ENCODE measurements at places on chromosomes 6 and 20. TPM values are rescaled to one million over a fixed set of nuclear protein-coding genes. Genes with fewer than 3 reads are reported as not detected.

- no peak overlapping the region for H3K4me3 ChIP-seq
- H3K36me3 ChIP-seq, result no peaks in the 10 kb centered on the region
- H3K27ac ChIP-seq, result peak overlapping the region; percentile 81
- H3K4me1 ChIP-seq, result peaks cover 25% of the 10 kb centered on the region
Measured at GRCh38 chr20:17825252-17825959, 125.6 kb downstream of the BANF2 start.

DNA sequence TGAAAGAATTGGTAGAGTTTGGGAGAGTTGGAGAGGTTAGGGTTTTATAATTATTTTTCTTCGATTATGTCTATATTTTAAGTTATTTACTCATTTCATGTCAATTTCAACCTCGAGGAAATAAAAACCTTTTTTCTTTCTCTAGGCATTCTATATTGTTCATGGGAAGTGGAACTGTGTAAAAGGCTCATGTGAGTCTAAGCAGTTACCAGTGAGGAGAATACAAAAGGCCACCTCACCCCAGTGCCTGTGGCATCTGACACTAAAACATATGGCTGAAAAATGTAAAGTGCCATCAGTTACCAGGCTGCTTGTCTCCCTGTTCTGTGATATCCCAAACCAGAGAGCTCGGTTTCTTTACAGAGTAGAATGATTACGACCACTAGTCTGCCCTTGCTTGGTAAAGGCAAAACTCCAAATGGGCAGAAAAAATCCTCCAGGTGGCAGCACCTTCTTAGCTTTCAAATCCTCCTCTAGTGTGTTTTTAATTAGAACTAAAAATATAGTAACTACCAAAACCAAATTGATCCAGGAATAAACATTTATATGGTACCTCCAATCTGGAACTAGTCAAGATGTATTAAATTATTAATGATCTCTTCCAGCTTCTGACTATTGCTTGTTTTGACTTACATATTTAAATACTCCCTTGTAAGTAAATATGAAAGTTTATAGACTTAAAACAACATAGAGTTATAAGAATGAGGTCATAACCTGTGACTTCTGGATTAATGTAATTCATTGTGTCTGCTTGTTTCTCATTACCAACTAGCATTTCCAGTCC is 122.6 kb upstream of the MCHR2 start:
- no peak overlapping the region for H3K27ac ChIP-seq
- H3K36me3 ChIP-seq, result no peaks in the 10 kb centered on the region
- peak; percentile 65 for DNase-seq
- peaks cover 2% of the 10 kb centered on the region for H3K27me3 ChIP-seq
- no peaks in the 10 kb centered on the region for H3K4me1 ChIP-seq
- H3K4me3 ChIP-seq, result no peak overlapping the region

Gene ME1
- total RNA-seq, result 1.9 TPM

GRCh38 chr20:40565682-40566040 is 123.4 kb downstream of the MAFB start:
- DNase-seq, result no peak
- H3K27me3 ChIP-seq, result no peaks in the 10 kb centered on the region
- no peak overlapping the region for H3K4me3 ChIP-seq
- peaks cover 3% of the 10 kb centered on the region for H3K4me1 ChIP-seq

GRCh38 chr20:1676650-1677049 is 19.1 kb upstream of the SIRPG start:
- no peaks in the 10 kb centered on the region for H3K27me3 ChIP-seq
- DNase-seq, result no peak
- no peaks in the 10 kb centered on the region for H3K36me3 ChIP-seq
- no peaks in the 10 kb centered on the region for H3K4me1 ChIP-seq
- H3K27ac ChIP-seq, result no peak overlapping the region
- no peak overlapping the region for H3K4me3 ChIP-seq

DNA sequence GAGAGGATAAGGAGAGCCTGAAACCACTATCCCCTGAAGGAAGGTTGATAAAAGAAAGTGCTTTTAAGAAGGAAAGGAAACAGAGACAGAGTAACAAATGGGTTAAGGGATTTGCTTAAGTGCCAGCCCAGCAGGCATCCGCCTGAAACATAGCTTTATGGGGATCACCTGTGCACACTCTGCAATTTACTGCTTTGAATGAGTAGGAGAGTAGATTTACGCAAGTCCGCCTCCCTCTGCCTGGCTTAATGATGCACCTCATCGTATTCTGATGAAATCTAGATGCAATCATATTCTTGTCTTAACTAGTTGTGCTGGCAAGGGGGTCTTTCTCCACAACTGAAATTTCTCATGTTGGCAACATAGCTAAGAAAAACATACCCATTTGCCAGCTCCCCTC is 101.1 kb upstream of the ID4 start:
- no peak overlapping the region for H3K27ac ChIP-seq
- no peak overlapping the region for H3K4me3 ChIP-seq
- DNase-seq, result no peak
- H3K4me1 ChIP-seq, result no peaks in the 10 kb centered on the region

Gene TREM2
- 0.75 TPM for total RNA-seq

GRCh38 chr6:43082806-43083655 is 6.9 kb downstream of the PTK7 start:
- peak overlapping the region; percentile 64 for H3K27ac ChIP-seq
- H3K4me3 ChIP-seq, result no peak overlapping the region
- no peaks in the 10 kb centered on the region for H3K27me3 ChIP-seq
- peaks cover 17% of the 10 kb centered on the region for H3K4me1 ChIP-seq
- no peaks in the 10 kb centered on the region for H3K36me3 ChIP-seq
- peak; percentile 93 for DNase-seq

GRCh38 chr20:2244993-2245392 is 50.8 kb upstream of the TGM3 start:
- DNase-seq, result no peak
- H3K36me3 ChIP-seq, result no peaks in the 10 kb centered on the region
- H3K27ac ChIP-seq, result no peak overlapping the region
- no peak overlapping the region for H3K4me3 ChIP-seq
- peaks cover 17% of the 10 kb centered on the region for H3K4me1 ChIP-seq

- H3K4me1 ChIP-seq, result no peaks in the 10 kb centered on the region
- DNase-seq, result no peak
- no peaks in the 10 kb centered on the region for H3K27me3 ChIP-seq
Measured at GRCh38 chr20:7003598-7003997, 236.1 kb downstream of the BMP2 start.

DNA sequence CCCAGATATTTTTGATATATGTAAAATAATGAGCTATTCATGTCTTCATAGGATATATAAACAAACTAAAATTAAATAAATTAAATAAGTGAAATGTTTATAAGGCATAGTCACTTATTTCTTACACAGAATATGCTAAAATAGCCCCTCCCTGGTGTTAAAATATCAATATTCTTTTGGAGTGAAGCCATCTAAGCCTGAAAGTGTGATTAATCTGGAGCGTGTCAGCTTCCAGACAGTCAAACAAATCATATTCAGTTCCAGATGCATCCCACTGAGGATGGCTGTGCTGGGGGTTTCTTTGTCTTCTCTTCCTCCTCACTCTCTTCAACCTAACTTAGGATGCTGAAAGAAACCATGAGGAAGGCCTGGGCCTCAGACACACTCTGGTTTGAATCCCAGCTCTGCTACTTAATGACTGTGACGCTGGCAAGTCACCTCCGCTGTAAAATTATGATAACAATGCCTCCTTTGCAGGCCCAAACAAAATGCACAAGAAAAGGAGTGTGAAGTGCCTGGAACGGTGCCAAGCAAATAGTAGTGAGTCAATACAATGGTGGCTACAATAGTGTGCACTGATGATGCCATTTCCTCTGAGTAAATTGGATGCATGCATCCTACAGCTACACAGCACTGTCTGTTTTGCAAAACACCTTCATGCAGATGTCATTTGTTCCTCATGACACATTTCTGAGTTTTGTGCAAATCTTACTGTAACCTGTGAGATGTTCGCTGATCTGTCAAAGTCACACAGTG is 161.4 kb downstream of the FOXC1 start:
- peaks cover 3% of the 10 kb centered on the region for H3K27me3 ChIP-seq
- H3K27ac ChIP-seq, result no peak overlapping the region
- peaks cover 15% of the 10 kb centered on the region for H3K4me1 ChIP-seq
- H3K4me3 ChIP-seq, result no peak overlapping the region
- DNase-seq, result no peak

- H3K4me3 ChIP-seq, result no peak overlapping the region
- no peak overlapping the region for H3K27ac ChIP-seq
- H3K27me3 ChIP-seq, result no peaks in the 10 kb centered on the region
- no peaks in the 10 kb centered on the region for H3K36me3 ChIP-seq
- no peaks in the 10 kb centered on the region for H3K4me1 ChIP-seq
Measured at GRCh38 chr6:69880601-69881000, 14.2 kb downstream of the COL19A1 start.

DNA sequence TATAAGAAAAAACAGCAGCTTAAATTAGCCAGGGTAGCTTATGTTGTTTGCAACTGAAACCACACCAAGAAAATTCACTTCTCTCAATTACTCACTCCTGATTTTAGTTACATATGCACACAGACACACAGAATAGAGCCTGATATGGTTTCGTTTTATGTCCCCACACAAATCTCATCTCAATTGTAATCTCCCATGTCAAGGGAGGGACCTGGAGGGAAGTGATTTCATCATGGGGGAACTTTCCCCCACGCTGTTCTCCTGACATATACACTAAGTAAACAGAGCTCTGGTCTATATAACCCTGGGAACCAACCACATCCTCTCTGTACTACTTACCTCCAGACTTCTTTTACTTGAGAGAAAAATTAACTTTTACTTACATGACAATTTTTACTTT is 9.8 kb downstream of the OR12D1 start:
- H3K27me3 ChIP-seq, result no peaks in the 10 kb centered on the region
- no peaks in the 10 kb centered on the region for H3K4me1 ChIP-seq
- no peak overlapping the region for H3K4me3 ChIP-seq
- no peak for DNase-seq

Gene IL20RA
- 23.4 TPM for total RNA-seq

DNA sequence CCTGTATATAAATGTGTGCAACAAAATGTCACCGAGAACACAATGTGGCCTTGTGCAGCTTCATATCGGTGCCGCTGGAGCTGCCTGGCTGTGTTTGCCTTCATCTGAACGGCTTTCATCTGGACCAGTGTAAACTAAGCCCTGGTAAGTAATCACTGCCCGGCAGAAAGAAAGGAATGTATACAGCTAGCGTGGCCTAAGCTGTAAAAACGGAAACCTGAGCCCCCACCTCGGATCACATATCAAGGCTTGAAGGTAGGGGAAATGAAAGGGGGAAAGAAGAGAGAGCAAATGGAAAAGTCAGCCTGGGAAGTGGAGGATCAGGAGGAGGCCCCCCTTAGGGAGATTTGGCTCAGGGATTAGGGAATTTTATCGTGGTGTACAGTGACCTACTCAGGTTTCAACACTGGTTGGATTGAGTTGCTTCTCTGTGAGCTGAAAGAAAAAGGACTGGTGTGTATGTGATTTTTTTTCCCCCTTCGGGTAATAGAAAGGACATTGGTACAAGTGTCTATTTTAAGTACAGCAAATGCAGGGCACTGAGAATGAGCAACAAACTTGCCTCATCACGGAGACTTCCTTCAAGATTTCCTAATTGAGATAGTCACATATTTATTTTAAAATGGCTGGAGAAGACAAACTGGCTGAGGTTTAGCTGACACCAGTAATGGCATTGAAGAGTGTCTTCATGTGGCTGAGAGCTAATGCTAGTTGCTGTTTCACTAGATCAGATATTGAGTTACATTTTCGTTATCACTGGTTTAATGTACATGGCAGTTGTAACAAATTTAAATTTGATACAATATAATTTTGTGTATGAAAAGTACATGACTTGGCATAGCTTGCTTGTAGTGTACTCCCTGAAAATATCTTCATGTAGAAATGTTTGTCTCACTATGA is 3.5 kb downstream of the SOBP start:
- no peaks in the 10 kb centered on the region for H3K36me3 ChIP-seq
- H3K27ac ChIP-seq, result peak overlapping the region; percentile 90
- peak; percentile 70 for DNase-seq

GRCh38 chr6:28774292-28775051 is 149.3 kb downstream of the TRIM27 start:
- no peaks in the 10 kb centered on the region for H3K36me3 ChIP-seq
- peaks cover 7% of the 10 kb centered on the region for H3K4me1 ChIP-seq

DNA sequence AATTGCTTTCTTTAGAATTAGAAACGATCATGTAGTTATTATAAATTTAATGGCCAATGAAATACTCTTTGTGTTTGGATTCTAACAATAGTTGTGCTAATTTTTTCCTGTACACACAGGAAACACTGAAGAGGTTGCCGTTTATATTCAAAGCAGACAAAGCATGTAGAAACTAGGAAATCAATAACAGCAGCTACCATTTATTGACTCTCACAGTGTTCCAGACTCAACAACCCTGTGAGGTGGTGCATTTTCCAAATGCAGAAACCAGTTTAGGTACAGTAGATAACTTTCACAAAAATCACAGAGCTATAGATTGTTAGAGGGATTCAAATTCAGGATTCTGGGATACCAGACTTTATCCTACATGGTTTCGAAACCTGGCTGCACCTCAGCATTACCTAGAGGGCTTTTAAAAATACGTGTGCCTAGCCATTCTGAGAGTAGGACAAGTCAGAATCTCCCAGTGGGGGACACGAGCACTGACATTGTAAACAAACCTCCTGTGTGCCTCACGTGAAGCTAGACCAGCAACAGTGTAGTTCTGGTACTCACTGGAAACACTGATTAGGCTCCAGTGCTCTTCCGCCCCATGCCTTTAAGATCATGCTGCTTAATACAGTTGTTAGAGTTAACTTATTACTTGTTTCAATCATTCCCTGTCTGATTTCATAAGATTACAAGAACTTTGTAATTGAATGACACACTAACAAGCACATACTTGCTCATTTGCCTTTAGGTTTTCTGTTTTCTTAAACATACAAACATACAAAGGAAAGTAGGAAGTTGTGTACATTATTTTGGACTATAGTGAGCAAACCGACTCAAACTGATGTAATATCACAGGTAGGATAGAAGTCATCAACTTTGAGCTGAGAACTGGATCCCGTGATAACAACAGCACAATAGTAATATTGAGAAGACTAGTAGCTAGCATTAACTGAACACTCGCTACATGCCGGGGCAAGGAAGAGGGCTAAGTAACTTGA is 65.8 kb downstream of the MAP3K4 start:
- H3K4me1 ChIP-seq, result no peaks in the 10 kb centered on the region
- H3K36me3 ChIP-seq, result no peaks in the 10 kb centered on the region
- no peak for DNase-seq
- H3K4me3 ChIP-seq, result no peak overlapping the region
- no peaks in the 10 kb centered on the region for H3K27me3 ChIP-seq
- H3K27ac ChIP-seq, result no peak overlapping the region

DNA sequence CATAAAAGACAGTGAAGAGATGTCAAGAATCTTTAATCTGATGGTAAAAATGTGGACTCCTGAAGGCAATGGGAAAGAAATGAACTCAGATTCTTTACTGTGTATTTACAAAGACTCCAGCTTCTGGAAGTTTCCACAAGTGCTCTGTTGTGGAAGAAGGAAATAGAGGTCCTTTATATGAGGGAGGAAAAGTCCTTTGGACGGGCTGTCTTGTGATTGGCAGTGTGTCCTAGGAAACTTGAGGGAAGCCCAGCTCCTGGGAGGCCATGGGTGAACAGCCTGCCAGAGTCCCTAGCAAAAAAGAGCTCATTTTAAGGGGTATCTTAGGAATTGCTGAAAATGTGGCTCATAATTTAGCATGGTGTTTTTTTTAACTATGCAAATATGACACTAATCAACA is 92.0 kb downstream of the RNASET2 start:
- DNase-seq, result no peak
- no peak overlapping the region for H3K27ac ChIP-seq
- peaks cover 5% of the 10 kb centered on the region for H3K4me1 ChIP-seq
- no peak overlapping the region for H3K4me3 ChIP-seq
- H3K36me3 ChIP-seq, result no peaks in the 10 kb centered on the region

Gene CNKSR3
- total RNA-seq, result 14.0 TPM

GRCh38 chr6:158978757-158979156 is 21.2 kb downstream of the RSPH3 start:
- no peak overlapping the region for H3K27ac ChIP-seq
- peaks cover 2% of the 10 kb centered on the region for H3K36me3 ChIP-seq
- H3K4me1 ChIP-seq, result no peaks in the 10 kb centered on the region
- DNase-seq, result no peak
- H3K4me3 ChIP-seq, result no peak overlapping the region
